Fibroblast of skin of left biceps (primary cell): ENCODE measurements at places on chromosomes 11 and 22.

DNA sequence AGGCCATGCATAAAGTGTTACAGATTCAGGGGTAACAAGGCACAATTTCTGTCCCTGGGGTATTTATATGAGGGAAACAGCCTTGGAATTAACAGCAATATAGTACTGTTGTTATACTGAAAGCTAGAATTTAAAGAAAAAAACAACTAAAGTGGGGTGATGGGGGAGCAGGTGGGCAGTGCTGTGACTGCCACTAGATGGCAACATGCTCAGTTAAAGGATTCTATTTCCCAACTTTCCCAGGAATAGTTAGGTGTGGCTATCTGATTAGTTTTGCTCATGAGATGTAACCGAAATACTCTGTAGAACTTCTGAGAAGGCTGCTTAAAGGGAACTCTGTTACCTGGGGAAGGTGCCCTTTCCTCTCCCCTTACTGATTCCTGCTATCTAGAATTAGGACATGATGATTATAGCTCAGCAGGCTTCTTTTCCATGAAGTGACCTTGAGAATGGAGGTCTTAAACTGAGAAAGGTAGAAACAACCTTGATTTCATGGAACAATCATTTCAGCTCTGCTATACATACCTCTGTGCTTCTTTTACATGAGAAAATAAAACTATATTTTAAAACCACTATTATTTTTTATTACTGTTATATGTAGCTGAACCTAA lies 102.6 kb downstream of the RELT start:
- no peak for DNase-seq

- peak; percentile 52 for DNase-seq
Observed at GRCh38 chr11:77473801-77474683, at the start of gene PAK1. Gene PAK1, minus strand, starts transcription at chr11:77474094. Its CDS starts 81,574 bp downstream, at chr11:77392520.

- DNase-seq = peak; percentile 62
Observed at GRCh38 chr11:37788141-37788877, 1190.3 kb upstream of the RAG2 start.

DNA sequence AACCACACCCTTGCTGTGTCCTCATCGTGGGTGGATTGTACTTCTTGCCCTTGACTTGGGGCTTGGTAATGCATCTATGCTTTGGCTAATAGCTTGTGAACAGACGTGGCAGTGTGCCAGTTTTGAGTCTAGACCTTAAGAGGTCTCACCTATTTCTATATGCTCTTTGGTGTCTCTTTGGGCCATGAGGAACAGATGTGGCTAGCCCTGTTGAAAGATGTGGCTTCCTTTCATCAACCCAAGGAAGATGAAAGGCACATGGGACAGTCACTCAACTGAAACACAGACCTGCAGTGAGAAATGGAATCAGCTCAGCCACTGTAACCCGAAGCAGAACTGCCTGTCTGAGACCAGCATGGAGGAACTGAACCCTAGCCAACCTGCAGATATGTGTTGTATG lies 7.9 kb upstream of the NELL1 start:
- no peak for DNase-seq

GRCh38 chr11:57513911-57514537 lies 1.5 kb downstream of the SLC43A1 start:
- no peak for DNase-seq

GRCh38 chr11:93410441-93410840 lies 79.9 kb downstream of the DEUP1 start:
- no peak for DNase-seq

GRCh38 chr11:102276362-102276761 lies 40.9 kb upstream of the BIRC3 start:
- DNase-seq = no peak

DNA sequence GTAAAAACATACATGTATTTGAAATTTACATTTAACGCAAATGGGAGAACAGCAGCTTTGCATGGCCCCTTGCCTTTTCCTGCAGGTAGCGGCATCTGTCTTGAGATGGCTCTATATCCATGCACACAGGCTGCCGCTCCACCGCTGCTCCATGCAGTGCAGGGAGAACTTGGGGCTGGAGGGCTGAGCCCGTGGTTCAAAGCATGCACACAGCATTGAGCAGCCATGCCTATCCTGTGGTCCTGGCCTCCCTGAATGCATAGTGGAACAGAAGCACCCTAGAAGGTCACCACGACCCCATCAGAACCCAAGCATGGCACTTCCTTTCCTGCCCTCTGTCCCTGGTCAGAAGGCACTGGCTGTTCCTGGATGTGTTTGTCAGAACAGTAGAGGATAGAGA lies 35.0 kb upstream of the TP53I11 start:
- DNase-seq = no peak

- DNase-seq = no peak
Observed at GRCh38 chr11:75924966-75925784, 110.2 kb downstream of the UVRAG start.

DNA sequence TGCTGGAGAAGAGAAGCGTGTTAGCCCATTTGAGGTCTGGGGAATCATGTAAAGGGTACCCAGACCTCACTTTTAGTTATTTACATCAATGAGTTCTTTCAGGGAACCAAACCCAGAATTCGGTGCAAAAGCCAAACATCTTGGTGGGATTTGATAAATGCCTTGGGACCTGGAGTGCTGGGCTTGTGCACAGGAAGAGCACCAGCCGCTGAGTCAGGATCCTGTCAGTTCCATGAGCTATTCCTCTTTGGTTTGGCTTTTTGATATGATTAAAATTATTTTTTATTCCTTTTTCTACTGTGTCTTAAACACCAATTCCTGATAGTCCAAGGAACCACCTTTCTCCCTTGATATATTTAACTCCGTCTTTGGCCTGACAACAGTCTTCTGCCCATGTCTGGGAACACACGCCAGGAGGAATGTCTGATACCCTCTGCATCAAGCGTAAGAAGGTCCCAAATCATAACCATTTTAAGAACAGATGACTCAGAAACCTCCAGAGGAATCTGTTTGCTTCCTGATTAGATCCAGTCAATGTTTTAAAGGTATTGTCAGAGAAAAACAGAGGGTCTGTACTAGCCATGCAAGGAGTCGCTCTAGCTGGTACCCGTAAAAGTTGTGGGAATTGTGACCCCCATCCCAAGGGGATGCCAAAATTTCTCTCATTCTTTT lies 65.2 kb downstream of the ALX4 start:
- no peak for DNase-seq

- peak; percentile 71 for DNase-seq
Observed at GRCh38 chr22:35914665-35915476, 113.8 kb downstream of the RBFOX2 start.

DNA sequence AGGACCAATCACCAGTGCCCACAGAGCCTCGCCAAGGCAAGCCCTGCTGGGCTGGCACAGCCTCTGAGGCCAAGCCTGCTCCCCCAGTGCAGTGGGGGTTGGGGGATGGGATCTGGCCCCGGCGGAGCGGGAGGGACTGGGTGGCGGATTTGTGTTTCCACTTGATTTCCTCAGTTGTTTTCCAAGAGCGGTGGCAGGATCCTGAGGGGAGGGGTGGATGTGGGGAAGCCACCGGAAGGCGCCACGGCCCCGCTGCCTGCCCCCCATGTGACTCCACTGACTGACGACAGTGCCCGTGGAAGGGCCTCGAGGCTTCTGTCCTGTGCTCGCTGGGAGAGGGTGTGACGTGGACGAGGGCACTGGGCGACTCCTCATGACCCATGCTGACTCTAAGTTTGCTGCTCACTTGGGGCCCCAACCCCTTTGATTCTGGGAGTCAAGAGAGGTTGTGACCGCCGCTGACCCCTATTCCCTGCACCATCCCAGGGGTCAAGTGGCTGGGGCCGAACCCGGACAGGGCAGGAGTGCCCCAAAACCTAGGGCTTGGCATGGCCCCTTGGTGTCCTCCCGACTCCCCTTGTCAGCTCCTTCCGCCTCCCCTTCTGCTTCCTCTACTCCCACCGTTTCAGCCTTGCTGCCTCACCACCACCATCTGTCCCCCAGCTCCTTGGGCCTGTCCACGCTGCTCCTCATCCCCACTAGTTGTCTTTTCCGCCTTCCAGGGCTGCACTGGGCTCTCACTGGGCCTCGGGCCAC lies 23.5 kb upstream of the PICK1 start:
- DNase-seq = no peak

DNA sequence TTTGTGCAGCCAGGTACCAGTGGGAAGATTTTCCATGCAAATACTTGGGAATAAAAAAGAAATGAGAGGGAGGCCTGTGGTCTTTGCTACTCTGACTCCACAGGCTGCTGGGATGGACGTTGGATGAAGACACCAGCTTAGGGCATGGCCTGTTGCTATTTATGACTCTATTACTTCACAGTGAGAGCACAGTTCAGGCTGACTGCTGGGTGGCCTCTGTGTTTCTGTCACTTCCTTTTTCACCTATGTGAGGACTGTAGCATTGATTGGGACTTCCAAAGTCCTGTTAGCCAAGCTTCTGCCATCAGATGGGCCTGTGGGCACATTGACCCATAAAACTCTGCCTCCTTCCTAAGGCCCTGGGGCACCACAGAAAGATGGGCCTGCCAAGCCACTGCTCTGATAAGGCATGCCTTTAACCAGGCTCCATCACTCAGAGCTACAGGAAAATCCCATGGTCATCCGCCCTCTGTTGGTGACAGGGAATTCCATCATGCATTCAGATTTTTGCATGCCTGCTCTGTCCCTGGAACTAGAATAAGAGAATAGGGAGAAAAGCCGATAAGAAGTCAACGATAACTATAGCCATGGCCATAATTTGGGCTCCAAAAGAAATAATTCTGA lies 64.6 kb downstream of the KCNJ1 start:
- DNase-seq = no peak

- DNase-seq = no peak
Observed at GRCh38 chr11:69402251-69402887, 79.1 kb upstream of the LINC01488 start.

- DNase-seq = no peak
Observed at GRCh38 chr11:109196016-109196415, 226.0 kb upstream of the C11orf87 start.

DNA sequence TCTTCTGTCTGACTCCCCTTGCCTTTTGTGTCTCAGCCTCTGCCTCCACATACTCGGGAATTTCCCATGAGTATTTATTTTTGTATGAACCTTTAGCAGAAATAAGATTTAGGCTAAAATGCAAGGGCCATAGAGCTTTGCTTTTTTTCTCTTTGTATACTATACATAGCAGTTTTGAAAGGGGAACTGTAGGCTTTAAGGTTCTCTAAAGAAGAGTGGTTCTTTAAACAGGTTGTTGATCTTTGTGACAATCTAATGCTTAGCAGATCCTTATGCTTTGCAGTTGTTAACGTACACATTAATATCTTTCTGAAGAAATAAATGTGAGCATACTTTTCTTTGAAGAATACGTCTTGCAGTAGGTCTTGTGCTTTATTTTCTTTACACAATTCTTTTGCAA lies 35.0 kb downstream of the TBCEL start:
- DNase-seq = no peak

- DNase-seq = no peak
Observed at GRCh38 chr11:107722662-107723061, 10.8 kb upstream of the SLN start.

DNA sequence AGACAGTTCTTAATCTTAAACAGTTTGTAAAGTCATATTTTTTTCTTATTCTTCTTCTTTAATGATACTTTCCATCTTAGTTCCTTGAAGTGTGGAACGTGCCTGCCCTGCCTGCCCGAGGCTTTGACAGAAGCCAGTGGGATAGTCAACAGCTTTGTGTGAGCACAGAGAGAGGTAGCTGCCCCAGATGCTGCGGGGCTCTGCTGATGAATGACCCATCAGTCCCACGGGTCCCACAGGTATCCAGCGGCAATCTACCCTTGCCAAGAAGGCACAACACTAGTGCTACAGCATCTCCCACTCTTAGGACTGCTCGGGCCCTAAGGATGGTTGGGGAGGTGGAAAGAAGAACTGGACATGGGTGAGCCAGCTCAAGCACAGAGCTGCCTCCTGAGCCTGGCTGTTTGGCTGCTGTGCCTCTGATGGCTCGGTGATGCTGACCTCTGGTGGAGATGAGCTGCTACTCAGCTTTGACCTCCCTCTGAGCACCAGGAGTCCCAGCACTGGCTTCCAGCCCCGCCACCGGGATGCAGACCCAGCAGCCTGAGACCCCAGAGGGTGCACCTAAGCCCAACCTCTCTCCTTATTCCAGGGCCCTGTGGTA lies 11.8 kb upstream of the APLNR start:
- peak; percentile 25 for DNase-seq

GRCh38 chr11:76589964-76590950 lies 80.3 kb downstream of the LRRC32 start:
- no peak for DNase-seq

DNA sequence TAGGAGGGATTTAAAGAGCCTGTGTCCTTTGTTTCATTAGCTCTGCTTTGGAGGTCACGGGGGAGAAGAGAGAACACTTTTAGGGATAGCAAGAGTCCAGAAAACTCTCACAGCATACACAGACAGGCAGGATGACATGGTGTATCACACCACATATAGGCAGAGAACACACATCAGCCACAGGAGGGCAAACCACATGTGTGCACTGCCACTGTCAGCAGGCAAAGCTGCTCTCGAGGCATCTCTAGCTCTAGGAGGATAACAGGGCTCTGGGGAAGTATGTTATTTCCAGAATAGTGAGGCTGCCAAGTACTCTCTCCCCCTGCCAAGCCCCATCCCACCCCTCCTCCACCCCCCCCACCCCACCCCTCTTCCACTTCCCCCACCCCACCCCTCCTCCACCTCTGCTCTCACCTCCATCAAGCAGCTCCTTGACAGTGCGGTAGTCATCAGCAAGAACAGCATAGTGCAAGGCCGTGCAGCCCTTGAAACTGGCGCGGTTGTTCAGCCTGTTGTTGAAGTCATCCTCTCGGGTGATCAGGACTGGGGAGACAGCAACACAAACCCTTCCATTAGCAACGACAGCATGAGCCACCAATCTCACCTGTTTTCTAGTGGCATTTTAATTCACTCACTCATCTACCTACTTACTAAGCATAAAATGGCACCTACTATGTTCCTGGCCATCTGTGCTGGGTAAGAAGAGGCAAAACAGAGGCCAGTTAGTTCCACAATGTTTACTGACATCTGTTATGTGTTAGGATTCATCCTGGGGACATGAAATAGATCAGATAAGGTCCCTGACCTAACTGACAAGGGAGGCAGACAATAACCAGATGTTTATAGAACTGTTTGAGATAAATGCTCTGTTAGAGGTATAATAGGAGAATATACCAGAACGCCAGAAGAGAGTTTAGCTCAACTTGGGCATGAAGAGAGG lies 75.6 kb downstream of the CLPB start:
- no peak for DNase-seq

- DNase-seq = no peak
Observed at GRCh38 chr11:13479688-13480087, 16.1 kb downstream of the PTH start.

DNA sequence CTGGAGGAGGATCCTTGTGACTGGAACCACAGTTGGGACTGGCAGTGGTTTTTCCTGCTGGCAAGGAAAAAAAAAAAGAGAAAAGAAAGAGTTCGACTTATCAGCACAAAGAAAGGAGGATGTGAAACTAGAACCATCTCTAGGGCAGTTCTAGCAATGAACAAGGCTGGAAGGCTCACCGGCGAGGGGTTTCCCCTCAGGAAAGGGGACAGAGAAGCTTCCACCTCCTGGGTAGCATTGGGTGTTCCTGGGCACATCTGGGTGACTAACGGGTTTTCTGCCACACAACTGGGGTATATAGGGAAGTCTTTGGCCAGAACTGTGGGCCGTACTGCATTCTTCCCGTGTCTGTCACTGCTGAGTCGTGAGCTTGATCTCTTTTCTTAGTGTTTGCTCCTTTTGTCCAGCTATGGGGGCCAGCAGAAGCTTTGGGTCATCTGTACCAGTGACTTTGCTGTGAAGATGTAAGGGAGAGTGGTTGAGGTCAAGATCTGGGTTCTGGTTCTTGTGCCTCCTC lies 109.4 kb upstream of the OR4B1 start:
- DNase-seq = no peak
